ENCODE measurements at places on chromosomes 3 and 15. TPM values are rescaled to one million over a fixed set of nuclear protein-coding genes. Genes with fewer than 3 reads are reported as not detected.
A peak's percentile ranks its signal among the peaks of the same experiment; 100 is the strongest.

GRCh38 chr3:144129536-144130214, 158.1 kb downstream of the DIPK2A start:
- no peak for DNase-seq

GRCh38 chr3:113136071-113136470, 75.3 kb upstream of the BOC start:
- DNase-seq = peak; percentile 35

DNA sequence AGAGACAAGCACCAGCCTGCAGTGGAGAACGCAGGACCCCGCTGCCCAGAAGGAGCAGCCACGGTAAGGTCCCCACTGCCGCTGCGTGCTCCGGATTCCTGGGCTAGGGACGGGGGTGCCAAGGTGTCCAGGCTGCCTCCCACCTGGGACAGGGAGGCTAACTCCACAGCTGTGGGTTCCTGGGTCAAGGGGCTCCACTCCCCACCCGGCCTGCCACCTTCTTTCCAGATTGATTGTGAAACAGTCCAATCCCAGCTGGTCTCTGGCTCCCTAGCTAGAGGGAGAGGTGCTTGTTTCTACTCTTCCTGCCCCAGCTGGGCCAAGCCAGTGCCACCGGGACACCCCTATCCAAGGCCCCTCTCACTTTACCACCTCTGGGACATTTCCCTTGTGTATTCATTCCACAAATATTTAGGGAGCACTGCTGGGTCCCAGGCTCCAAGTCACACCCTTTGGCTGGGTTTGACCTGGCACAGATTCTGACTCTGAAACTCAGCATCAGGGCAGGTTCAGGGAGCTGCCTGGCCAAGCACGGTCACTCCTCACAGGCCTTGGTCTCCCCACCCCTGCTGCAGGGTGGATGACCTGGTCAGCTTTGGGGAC, 1.9 kb downstream of the PAK6 start:
- DNase-seq = no peak

GRCh38 chr3:177735431-177735830, 538.1 kb upstream of the TBL1XR1 start:
- DNase-seq = no peak

Gene NTRK3
- not detected for total RNA-seq

DNA sequence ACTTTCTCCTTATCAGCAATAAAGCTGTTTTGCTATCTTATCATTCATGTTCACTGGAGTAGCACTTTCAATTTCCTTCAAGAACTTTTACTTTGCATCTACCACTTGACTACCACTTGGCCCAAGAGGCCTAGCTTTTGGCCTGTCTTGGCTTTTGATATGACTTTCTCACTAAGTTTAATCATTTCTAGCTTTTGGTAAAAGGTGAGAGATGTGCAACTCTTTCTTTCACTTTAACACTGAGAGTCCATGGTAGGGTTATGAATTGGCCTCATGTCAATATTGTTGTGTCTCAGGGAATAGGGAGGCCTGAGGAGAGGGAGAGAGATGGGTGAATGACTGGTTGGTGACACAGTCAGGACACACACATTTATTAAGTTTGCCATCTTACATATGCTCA, 31.0 kb upstream of the FAM3D start:
- DNase-seq = no peak

- DNase-seq = no peak
These were observed 107.7 kb upstream of the CADPS start for GRCh38 chr3:62982795-62983455.

Gene ADAMTSL3
- 22.2 TPM for total RNA-seq

GRCh38 chr3:72258361-72259141, 473.6 kb upstream of the PROK2 start:
- no peak for DNase-seq

DNA sequence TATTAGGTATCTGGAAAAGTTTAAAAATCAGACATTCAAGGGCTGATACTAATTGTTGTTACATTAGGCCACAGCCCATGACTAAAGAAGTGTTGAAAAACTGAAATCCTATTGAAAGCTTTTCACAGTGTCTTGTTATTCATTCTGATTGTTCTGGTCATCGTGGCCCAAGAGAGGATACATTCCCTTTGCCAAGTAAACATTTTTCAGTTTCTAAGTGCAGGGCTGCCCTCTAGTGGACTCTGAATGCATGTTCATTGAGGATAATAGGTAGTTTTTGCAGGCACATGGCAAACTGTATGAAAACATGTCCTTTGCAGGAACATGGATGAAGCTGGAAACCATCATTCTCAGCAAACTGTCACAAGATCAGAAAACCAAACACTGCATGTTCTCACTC, 181.1 kb downstream of the MYRIP start:
- DNase-seq = peak; percentile 75

GRCh38 chr15:94417501-94418293, 186.3 kb downstream of the MCTP2 start:
- DNase-seq = no peak

DNA sequence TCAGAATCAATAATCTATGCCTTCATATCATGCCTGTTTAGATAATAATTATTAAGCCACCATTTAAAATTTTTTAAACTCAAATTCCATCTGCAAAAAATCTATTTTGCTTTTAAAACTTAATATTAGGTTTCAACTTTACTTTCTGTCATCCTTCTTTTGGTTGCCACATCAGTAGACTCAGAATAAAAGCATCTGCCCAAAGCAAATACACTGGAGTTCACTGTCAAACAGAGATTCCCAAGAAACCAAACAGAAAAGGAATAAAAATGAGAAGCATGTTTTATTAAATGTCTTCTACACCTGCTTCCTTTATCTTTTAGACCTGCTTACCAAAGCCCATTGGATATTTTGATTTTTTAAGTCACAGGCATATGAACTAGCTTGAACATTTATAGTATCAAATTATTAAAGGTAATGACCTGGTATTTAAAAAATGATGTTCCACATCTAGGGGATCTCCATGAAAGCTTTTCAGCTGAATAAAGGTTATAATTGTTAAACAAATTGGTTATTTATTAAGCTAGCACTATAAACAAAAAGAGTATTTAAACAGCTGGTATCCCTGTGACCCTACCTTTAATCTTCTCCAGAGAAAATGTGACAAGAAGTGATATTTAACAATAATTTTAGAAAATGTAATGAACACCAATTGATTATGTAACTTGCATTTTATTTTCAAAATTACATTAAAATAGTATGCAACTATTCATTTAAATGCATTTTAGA, 62.5 kb downstream of the ALCAM start:
- DNase-seq = no peak

DNA sequence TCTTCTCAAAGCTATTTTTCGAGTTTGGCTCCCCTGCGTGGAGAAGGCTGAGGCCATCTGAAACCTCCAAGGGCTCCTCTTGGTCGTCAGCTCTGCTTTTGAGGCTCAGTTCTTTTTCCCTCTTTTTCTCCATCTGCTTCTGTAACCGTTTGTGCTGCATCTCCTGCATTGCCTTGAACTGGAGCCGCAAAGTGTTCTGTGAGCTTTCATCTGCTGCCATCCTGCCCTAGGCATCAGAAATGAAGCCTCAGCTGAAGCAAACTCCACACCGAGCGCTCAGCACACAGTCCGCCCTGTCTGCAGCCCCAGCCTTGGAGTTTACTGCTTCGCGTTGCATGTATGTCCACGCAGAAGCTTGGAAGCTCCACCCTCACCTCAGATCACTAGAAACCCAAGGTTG, 14.9 kb downstream of the CCDC13 start:
- DNase-seq = no peak

Gene SSUH2
- total RNA-seq = 0.51 TPM

All from dermis microvascular lymphatic vessel endothelial cell (primary cell).